ENCODE measurements at places on chromosomes 1 and 21.
A peak's percentile ranks its signal among the peaks of the same experiment; 100 is the strongest.

GRCh38 chr21:38878379-38879179 is 72.8 kb downstream of the ETS2 start:
- DNase-seq, result no peak

DNA sequence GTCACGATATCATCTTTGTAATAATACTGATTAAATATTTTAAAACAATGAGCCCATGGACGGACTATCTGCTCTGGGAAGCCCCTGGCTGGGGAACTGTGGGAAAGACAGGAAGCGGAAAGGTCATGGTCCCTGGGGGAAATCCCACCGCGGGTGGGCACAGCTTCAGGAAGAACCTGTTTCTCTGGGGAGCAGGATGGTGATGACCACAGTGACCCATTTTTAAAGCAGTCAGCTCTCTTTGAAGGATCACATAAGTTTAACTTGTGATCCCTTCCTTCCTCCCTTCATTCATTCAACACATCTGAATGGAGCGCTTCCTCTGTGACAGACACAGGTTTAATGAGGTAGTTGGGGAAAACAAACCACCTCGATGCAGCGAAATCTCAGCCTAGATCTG is 73.0 kb downstream of the DHRS3 start:
- no peak for DNase-seq

DNA sequence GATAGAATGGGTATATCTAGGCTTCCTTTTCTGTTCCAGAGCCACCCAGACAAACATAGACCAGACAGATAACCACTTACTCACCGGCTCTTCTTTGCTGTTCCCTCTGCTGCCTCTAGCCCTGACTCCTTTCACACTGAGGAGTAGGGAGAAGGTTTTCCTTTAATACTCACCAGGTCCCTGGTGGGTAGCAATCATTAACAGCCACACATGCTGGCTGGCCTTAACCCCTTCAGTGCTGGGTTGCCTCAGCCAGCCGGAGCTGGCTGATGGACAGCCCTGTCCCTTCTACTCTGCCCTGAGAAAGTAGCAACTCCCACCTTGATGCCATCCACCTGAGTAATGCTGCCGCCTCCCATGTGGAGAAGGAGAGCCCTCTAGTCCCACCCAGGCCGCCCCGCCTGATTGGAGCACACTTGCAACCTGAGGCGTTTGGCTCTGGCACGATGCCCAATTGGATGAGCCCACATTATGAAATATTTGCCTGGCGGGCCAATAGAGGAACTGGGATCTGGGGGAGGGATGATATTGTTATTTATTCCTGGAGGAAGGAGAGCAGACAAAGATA is 71.6 kb downstream of the PLEKHA6 start:
- DNase-seq, result no peak

- DNase-seq, result no peak
Observed at GRCh38 chr1:227912866-227913265, 34.9 kb downstream of the WNT9A start.

DNA sequence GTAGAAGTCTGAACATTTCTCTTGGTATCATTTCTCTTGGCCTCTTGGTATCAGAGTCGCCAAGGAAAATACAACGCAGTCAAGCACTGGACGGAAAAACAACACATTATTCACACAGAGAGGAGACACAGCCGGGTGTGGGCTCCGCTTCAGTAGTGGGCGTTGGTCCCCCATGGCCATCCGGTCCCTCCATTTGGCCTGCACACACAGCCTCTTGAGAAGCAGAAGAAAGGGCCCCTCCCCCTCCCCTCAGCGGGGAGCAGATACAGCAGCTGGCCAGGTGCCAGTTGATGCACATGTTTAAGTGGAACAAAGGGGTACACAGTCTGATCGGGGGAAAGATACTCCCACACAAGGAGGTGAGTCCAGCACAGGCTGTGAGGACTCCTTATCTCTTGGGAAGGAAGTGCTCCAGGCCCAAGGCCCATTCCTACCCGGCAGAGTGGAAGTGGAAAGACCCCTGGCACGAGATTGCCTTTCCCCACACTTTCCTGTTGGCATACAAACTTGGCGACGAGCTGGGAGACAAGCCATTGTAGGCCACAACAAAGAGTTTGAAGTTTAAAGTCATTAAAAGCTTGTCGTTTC is 311.3 kb downstream of the FAM72C start:
- DNase-seq, result no peak

GRCh38 chr1:53507116-53507820 is 48.1 kb downstream of the DMRTB1 start:
- no peak for DNase-seq

- no peak for DNase-seq
Observed at GRCh38 chr1:47752559-47752958, 244.6 kb downstream of the TRABD2B start.

- no peak for DNase-seq
Observed at GRCh38 chr1:46043458-46044017, 88.9 kb downstream of the PIK3R3 start.

DNA sequence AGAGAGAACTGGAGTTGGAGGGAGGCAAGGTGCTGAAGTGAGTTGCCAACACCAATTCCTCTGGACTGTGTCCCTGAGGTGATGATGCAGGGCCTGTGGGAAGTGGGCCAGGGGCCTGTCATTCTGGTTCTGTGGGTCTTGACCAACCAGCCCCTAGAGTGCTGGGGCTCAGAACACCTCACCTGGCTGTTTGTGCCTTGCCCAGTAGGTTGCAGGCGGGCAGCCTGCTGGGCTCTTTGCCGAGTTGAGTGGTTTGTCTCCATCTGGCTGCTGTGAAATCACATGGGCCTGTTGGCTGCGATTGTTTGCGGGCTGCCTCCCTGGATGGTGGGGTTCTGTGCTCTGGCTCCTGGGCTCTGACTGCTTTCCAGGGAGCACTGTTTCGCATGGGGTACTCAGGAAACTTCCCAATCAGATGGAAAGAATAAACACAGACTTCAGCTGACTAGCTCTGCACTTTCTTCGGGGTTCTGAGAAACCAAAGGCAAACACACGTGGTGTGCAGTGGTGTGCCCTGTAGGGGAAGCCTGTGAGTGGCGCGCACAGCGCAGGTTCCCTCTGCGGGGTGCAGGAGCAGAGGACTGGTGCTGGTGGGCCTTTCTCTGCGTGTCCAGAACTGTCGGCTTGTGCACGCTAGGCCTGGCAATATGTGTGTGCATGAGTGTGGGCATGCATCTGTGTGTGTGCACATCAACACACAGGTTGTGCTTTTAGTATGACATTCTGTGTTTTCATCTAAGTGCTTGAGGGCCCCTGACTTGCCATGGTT is 95.1 kb downstream of the RHOU start:
- DNase-seq, result no peak

GRCh38 chr1:100626397-100626796 is 88.5 kb downstream of the GPR88 start:
- DNase-seq, result no peak

DNA sequence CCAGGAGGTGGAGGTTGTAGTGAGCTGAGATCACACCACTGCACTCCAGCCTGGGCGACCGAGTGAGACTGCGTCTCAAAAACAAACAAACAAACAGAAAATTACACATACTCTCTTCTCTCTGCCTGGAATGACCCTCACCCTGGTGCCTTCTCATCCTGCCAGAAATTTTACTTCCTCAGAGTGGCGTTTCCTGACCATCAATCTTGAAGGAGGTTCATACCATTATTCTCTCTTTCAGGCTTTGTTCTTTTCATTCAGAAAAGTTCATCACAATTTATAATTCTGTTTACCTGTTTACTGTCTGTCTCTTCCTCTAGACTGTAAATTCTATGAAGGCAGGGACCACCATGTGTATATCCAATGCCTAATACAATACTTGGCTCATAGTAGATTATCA is 79.3 kb downstream of the RPS6KA1 start:
- DNase-seq, result no peak

DNA sequence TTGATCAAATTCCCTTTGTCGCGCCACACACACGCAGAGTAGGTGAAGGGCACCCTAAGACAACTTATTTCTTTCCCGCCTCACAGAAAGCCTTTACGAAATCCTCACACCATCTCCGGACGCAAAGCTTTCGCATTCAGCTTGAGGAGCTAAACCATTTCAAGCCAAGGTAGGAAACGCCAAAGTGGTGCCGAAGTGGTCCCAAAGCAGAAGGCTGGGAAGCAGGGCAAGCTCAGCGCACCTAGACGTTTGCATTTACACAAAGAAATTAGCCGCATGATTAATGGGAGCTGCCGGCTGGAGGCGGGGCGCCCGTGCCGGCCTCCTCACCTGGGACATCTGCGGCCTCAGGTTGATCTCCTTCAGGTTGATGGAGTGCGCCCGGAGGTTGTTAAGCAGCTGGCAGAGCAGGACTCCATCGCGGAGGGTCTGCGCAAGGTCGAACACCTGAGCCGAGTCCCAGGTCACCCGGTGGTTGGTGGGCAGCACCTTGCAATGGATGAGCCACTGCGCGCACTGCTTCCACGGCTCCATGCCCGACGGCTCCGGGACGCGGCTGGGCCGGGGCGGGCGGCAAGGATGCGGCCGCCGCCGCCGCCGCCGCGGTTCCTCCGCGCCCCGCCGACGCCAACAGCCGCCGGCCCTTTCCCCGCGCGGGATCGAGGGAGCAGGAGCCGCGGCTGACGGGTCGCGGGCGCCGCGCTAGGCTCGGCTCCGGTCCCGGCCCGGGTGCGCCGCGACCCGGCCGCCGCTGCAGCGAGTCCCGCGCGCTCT is 457 bp downstream of the VAV3 start:
- DNase-seq, result no peak

- DNase-seq, result no peak
Observed at GRCh38 chr21:20730441-20730840, 267.8 kb upstream of the NCAM2 start.

DNA sequence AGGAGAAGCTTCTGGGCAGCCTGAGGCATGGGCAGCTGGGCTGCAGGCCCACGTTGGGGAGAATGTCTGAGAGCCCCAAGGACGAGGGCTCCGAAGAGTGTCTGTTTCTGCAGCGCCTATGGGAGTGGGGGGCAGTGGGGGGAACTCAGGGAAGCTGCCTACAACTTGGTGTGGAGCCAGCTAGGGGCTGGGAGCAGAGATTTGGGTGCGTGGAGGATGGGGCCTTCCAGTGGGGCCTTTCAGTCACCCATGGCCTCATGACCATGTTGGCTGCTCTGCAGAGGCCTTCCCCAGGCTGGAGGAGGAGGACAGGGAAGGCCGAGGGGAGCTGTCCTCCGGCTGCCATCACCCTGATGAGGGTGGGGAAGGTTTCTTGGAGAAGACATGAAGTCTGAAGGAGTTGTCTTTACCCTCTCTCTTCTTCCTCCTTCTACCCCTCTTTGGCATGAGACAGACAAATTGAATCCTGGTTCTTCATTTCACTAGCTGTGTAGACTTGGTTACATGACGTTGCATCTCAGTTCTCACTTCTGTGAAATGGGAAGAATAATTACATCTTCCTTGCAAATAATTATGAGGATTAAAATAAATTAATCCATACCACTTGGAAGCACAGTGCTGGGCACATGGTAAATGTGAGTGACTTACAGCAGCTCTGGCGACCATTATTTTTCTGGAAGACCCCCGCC is 8.3 kb downstream of the PPFIA4 start:
- no peak for DNase-seq

- peak; percentile 7 for DNase-seq
Observed at GRCh38 chr1:66733348-66734017, 18.8 kb upstream of the DYNLT5 start.

GRCh38 chr1:117341123-117341522 is 26.1 kb upstream of the MAN1A2 start:
- DNase-seq, result no peak

- DNase-seq, result peak; percentile 13
Observed at GRCh38 chr21:32772281-32773047, 909 bp upstream of the PAXBP1 start.

- no peak for DNase-seq
Observed at GRCh38 chr1:58979086-58979485, 195.2 kb upstream of the JUN start.

- DNase-seq, result peak; percentile 93
Observed at GRCh38 chr1:210250998-210251679, 18.5 kb downstream of the SERTAD4 start.

- DNase-seq, result no peak
Observed at GRCh38 chr1:23795676-23796465, 4.7 kb downstream of the GALE start.

GRCh38 chr1:117142200-117142599 is 20.7 kb upstream of the TRIM45 start:
- no peak for DNase-seq

GRCh38 chr1:211580303-211580687 is 1.3 kb upstream of the SLC30A1 start:
- no peak for DNase-seq

- DNase-seq, result no peak
Observed at GRCh38 chr1:234634387-234634786, 24.4 kb upstream of the IRF2BP2 start.

DNA sequence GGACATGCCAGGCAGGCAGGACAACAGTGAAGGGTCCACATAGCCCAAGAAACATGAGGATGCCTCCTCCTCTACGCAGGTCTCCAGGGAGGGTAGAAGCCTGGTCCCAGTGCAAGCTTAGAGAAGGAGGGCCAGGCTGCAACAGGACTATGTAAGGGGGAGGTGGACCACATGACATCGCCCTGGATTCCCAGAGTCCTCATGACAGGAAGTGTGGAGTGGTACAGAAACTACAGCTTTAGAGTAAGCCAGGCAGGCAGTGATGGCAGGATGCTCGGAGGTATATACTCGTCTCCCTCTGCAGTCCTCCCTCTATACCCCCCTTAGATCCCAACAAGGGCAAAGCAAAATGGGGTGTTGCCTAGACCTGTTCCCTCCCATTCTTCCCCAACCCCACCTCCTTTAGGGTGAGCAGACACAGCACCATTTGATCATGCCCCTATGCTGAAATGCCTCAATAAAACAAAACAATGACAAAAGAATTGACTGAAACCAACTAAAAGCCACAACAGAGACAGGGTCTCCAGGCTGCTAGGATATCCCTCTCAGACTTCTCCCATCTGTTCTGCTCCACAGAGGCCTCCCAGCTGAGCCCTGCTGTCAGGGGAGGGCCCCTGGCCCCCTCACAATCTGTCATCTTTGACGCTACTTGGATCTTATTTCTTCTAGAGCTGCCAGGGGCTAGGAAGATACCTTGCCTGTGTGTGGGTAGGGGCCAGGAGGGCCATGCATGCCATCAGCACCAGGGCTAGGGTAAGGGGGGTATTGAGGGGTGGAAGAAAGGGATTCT is 13.1 kb downstream of the FAM78B start:
- no peak for DNase-seq

GRCh38 chr1:182069028-182069466 is 7.5 kb upstream of the ZNF648 start:
- peak; percentile 60 for DNase-seq

All from NCI-H1105 (cell line).